ENCODE measurements at places on chromosomes 11 and 22.

DNA sequence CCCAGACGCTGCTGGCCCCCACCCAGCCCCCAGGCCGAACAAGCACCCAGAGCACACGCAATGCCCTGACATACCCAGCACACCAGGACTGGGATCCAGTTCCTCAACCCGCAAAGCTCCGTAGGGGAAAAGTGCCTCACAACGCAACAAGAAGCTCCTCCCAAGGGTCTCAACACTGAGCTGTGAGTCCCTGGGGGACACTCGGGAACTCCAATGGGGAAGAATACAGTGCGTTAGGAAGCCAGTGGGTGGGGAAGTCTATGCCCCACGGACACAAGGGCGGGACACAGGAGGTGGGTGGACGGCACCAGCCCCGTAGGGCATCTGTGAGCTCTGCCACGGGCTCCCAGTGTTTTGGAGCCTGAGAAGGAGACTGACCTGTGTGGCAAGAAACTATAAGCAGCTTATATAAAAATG is 1.6 kb downstream of the DEAF1 start:
- no peak for DNase-seq

DNA sequence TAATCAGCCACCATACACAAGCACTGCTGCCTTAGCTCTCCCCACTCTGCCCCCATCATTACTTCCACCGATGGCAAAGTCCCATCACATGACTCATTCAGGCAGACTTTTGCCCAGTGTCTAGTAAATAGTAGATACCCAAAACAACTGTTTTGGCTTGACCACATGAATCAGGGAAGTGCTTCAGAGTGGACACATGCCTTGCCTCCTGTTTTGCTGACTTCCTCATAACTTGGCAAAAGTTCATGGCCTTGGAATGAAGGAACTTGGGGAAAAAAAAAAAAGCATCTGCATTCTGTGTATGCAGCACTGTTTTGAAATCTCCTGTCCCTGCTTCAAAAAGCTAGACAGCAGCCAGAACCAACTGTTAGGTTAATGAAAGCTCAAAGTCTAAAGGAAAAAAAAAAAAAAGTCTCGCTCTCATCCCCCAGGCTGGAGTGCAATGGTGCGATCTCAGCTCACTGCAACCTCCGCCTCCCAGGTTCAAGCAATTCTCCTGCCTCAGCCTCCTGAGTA is 335.3 kb downstream of the FAM181B start:
- DNase-seq = no peak

DNA sequence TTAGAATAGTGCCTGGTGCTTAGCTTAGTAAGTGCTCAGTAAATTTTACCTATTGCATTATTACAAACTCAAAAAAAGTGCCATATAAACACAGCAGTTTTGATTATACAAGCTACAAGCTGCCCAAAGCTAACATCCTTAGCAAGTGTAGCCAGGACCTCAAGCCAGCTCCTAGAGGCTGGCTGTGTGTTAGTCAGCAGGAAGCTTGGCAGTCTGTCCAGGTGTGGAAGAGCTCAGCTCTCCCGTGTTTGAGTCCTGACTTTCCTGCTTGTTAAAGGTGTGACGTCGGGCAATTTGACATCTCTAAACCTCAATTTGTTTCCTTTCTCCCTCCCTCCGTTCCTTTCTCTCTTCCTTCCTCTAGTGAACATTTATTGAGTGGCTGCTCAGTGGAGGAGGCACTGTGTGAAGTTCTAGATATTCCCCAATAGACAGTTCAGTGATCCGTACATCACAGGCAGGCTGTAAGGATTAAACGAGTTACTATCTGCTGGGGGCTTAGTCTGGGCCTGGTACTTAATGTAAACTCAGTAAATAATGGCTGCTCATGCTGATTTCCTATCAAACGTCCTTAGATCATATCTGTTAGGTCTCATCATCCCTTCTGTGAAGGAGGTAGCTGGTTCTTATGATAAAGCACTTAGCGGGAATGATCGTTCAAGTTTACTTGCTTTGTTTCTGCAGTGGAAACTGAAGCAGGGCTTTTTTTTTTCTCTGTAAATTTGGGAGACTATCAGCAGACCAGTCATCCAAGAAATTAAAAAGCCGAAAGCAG is 68.7 kb downstream of the PRR5L start:
- no peak for DNase-seq

DNA sequence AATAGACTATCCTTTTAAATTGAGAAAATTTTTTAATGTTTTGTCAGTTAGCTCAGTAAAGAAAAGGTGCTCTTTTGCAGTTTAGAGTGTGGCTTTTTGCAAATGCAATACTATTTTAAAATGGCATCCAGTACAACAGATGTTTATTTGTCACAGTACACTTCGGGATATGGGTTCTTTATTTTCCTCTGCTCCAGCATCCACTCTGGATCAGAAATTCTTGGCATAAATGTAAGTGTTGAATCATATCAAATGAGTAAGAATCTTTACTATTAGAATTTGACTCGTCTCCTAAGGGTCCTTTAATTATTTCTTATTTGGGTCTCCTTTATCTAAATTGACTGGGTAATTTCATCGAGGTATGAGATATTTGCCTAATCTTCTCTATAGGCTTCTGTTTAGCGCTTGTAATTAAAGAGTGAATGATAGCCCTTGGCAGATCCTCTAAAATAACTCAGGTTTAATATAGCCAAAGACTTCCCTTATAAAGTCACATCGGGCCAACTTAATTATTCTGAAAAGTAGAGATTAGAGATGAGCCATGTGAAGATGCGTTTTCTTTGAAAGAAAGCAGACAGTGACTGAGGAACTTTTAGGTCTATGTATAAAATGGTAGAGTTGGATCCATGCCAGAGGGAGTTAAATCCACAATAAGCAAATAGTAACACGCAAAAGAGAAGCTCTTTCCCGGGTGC is 132.7 kb downstream of the CASP12 start:
- no peak for DNase-seq

- DNase-seq = no peak
These were observed 3.3 kb downstream of the ARL14EP start for GRCh38 chr11:30326114-30326778.

- no peak for DNase-seq
These were observed 11.0 kb upstream of the BLID start for GRCh38 chr11:122127020-122127419.

Measured in stimulated activated CD4-positive, alpha-beta T cell treated with anti-CD3 and anti-CD28 coated beads, Interleukin-1b, Interleukin-23, amount 100 ng/mL, for 24 hours (primary cell).